Stimulated activated memory B cell treated with anti-CD40 and anti-IgM and Interleukin-4, amounts not matched to agents 10 μg/mL and 1 μg/mL and 100 μg/mL, for 72 hours (primary cell): ENCODE measurements at places on chromosomes 16 and 17.

DNA sequence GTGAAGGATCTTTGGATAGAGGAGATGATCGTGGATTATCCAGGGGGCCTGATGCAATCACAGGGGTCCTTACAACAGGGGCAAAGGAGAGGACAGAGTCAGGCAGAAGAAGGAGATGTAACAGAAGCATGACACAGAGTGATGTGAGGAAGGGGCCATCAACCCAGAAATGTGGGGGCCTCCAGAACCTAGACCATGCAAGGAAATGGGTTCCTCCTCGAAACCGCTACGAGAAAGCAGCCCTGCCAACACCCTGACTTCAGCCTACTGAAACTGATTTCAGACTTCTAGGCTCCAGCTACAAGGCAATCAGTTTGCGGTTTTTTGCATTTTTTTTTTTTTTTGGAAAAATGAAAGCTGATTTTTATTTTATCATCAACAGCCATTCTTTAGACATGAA lies 34.0 kb downstream of the ZFHX3 start:
- no peak for ATAC-seq

DNA sequence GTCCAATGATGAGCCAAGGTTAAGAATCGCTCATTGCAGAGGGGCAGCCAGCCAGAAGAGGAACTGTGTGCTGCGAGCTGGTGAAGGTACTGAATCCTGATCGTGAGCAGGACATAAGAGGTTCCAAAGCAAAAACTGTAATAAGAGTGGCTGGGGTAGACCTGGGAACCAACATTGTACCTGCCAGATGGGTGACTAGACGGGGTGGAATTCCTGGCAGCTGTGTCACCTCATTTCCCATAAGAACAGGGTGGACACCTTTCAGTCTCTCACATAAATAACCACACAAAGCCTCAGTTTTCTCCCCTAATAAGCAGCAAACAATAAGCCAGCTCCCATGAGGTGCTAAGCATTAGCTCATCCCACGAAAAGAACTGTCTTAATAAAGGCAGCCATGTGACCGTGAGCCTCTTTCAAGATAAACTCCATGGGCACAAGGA lies 290.3 kb downstream of the SOX9 start:
- no peak for ATAC-seq

- ATAC-seq, result no peak
Observed at GRCh38 chr16:55239723-55240122, 84.3 kb upstream of the IRX6 start.

DNA sequence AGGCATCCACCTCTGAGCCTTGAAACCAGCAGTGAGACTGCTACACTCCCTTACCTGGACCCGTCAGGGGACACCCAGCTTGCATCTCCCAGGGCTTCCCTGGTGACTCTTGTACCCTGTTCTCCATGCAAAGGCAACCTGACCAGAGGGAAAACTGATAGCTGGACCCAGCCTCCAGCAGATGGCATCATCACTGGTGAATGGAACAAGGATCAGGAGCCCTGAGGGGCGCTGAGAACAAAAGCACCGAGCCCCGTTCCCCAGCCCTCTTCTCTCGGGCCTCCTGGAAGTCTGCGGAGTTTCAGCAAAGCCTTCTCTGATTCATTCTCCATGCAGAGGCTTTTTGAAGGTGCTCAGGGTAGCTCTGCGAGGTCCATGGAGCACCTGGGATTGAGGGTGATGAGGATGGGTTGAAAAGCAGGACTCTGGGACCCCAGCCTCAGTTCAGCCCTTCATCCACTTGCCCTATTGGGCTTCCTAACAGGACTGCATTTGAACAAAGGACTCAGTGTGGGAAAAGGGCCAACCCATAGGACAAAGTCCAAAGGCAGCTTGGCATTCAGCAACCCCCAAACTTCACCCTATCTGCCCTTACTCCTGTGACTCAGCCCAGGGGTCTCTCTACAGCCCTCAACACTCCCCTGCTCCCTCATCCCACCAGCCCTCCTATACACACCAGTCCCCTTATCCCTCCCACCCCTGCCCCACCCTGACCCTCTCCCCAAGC lies 45.0 kb upstream of the LHX1 start:
- no peak for ATAC-seq

- ATAC-seq, result peak; percentile 45
Observed at GRCh38 chr17:41212524-41213169, 13.8 kb upstream of the KRTAP9-2 start.

- no peak for ATAC-seq
Observed at GRCh38 chr17:49925921-49926320, 43.1 kb upstream of the DLX4 start.

GRCh38 chr17:38598536-38598935 lies 7.2 kb downstream of the SRCIN1 start:
- no peak for ATAC-seq

DNA sequence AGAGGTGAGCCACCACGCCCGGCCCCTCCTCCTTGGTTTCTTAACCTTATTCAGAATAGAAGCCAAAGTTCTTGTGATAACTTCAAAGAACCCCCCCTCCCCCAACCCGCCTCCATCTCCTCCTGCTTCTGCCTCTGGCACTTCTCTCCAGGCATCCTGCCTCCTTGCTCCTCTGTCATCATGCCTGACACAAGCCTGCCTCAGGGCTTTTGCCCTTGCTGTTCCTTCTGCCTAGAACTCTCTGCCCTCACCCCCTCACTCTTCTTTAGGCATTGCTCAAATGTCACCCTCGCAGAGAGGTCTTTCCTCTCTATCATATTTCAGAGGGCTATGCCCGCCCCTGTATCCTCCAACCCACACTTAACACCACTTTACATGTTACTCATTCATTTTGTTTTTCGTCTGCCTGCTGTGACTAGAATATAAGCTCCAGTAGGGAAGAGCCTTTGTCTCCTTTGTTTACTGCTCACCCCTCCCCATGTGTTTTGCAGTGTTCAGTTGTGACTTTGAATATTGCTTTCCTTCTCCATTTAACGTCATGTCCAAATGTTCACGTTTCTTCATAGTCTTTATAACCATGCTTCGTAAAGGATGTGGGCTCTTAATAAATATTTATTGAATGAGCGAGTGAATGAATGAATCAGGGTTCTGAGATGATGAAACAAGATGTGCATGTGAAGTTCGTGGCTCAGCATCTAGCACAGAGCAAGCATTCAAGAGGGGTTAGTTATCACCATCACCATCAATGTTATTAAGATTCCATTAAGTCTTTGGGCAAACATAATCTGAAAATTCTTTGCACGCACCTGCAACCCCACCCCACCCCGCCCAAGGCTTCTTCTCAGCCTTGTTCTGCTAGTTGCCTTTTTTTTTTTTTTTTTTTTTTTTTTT lies 186.2 kb upstream of the WSCD1 start:
- ATAC-seq, result no peak
